Calu3 (cell line): ENCODE measurements at places on chromosomes 7 and 10. TPM values are rescaled to one million over a fixed set of nuclear protein-coding genes. Genes with fewer than 3 reads are reported as not detected.

GRCh38 chr10:120098232-120098930 lies 205.9 kb downstream of the SEC23IP start:
- H3K4me1 ChIP-seq, result no peaks in the 10 kb centered on the region
- H3K27me3 ChIP-seq, result peaks cover 18% of the 10 kb centered on the region
- H3K36me3 ChIP-seq, result no peaks in the 10 kb centered on the region

- H3K27me3 ChIP-seq, result no peaks in the 10 kb centered on the region
- DNase-seq, result peak; percentile 13
- no peak overlapping the region for H3K27ac ChIP-seq
- no peaks in the 10 kb centered on the region for H3K36me3 ChIP-seq
Measured at GRCh38 chr7:110204527-110204926, 886.4 kb upstream of the LRRN3 start.

GRCh38 chr7:112897839-112898431 lies 107.7 kb upstream of the TMEM168 start:
- no peak for DNase-seq
- H3K36me3 ChIP-seq, result no peaks in the 10 kb centered on the region
- no peak overlapping the region for H3K27ac ChIP-seq
- H3K27me3 ChIP-seq, result no peaks in the 10 kb centered on the region
- H3K4me1 ChIP-seq, result no peaks in the 10 kb centered on the region

DNA sequence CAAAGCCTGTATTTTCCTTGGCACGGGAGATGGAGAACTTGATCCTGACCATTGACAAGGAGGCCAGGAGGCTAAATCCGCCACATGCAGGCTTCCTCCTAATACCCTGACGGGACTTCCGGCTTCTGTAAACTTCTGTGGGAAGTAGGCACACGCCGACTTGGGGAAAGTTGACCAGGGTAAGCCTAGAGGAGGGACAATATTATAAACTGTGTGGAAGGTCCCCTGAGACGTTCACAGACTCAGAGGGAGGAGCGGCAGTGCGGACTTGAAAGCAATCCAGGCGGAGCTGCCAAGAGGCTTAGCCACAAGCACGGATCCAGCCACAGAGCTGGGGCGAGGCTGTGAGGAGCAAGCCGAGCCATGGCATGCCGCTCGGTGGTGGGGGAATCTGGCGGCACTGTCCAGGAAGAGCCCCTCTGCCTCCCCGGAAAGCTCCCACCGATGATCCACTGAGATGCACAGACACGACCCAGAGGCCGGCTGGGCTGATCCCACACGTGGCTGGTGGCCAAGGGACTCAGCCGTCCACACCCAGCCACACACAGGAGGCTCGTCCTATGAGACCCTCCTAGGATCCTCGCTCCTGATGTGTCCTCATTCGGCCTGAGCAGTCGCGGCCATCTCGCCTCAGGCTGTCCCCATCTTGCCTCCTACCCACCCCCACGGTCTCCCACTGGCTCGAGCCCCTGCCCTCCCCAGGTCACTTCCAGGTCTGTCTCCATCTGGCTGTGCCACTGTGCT lies 40.0 kb upstream of the INSIG1 start:
- no peaks in the 10 kb centered on the region for H3K36me3 ChIP-seq
- no peak overlapping the region for H3K27ac ChIP-seq
- no peak for DNase-seq
- H3K27me3 ChIP-seq, result peaks cover 15% of the 10 kb centered on the region
- H3K4me1 ChIP-seq, result no peaks in the 10 kb centered on the region

- no peaks in the 10 kb centered on the region for H3K36me3 ChIP-seq
- H3K27ac ChIP-seq, result no peak overlapping the region
- peaks cover 17% of the 10 kb centered on the region for H3K4me1 ChIP-seq
- H3K27me3 ChIP-seq, result peaks cover 56% of the 10 kb centered on the region
- no peak for DNase-seq
Measured at GRCh38 chr10:78688230-78688900, 380.4 kb upstream of the ZMIZ1 start.

GRCh38 chr7:74059681-74060588 lies 23.7 kb upstream of the LIMK1 start:
- H3K4me3 ChIP-seq, result peak overlapping the region; percentile 61
- peaks cover 16% of the 10 kb centered on the region for H3K27me3 ChIP-seq
- H3K27ac ChIP-seq, result peak overlapping the region; percentile 79
- H3K4me1 ChIP-seq, result peaks cover 12% of the 10 kb centered on the region
- H3K36me3 ChIP-seq, result peaks cover 15% of the 10 kb centered on the region
- DNase-seq, result peak; percentile 67

DNA sequence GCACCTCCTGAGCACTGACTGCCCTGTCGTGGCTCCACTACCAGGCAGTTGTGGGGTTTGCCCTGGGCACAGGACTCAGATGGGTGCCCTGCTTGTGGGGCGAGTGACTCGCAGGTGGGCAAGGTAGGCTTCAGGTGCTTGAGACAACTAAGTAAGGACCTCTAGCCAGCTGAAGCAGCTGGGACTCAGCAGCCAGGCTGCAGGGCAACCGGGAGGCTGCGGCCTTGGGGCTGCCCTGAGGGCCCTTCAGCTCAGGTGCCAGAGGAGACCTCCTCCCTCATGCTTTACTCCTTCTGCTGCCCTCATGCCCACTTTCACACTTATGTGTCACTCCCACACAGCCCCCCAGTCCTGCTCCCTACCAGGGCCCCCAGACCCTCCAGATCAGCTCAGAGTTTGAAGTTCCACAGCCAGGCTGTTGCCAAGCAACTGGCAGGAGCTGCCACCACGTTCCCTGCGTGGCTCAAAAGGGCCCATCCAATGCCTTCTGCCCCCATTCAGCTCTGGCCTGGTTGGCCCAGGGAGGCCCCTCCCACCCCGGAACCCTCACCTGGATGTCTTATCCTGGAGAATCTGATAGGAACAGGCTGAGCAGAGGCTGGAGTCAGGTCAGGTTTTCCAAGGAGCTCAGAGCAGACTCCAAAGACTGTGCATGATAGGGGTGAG lies 10.0 kb downstream of the TLX1 start:
- H3K36me3 ChIP-seq, result no peaks in the 10 kb centered on the region
- H3K27me3 ChIP-seq, result peaks cover 62% of the 10 kb centered on the region
- no peak for DNase-seq
- H3K4me3 ChIP-seq, result no peak overlapping the region
- H3K4me1 ChIP-seq, result peaks cover 11% of the 10 kb centered on the region

DNA sequence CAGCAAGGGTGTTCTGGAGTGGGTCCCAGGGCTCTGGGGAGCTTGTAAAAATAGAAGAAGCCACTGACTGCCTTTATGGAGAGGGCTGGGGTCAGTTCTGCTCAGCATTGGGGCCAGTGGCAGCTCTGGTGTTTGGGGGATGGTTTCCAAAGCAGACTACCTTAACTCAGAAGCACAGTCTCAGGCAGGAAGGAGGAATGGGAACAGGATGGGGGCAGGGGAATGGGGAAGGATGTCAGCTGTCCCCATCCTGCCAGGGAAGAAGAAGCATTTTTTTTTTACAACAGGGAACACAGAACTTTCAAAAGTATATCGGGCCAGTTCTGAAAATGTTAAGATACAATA lies 28.8 kb downstream of the TSPAN15 start:
- peaks cover 14% of the 10 kb centered on the region for H3K4me1 ChIP-seq
- no peak overlapping the region for H3K4me3 ChIP-seq
- no peak overlapping the region for H3K27ac ChIP-seq

DNA sequence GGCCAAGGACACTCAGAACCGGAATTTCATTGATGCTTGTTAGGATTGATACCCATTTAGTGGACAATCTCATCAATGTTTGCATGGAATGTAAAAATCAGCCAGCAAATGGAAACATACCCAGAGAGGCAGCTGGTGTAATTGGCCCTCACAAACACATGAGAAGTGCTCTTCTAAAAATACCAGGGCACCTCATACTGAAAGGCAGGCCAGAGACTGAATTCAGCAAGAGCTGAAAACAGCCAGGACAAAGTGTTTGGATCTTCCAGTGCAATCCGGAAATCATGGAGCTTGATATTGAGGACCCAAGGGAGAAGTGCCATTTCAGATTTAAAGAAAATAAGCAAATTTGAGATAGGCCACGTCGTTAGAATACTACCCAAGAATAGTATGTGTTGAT lies 498.6 kb downstream of the GALNT17 start:
- DNase-seq, result no peak
- no peak overlapping the region for H3K27ac ChIP-seq
- H3K36me3 ChIP-seq, result no peaks in the 10 kb centered on the region

DNA sequence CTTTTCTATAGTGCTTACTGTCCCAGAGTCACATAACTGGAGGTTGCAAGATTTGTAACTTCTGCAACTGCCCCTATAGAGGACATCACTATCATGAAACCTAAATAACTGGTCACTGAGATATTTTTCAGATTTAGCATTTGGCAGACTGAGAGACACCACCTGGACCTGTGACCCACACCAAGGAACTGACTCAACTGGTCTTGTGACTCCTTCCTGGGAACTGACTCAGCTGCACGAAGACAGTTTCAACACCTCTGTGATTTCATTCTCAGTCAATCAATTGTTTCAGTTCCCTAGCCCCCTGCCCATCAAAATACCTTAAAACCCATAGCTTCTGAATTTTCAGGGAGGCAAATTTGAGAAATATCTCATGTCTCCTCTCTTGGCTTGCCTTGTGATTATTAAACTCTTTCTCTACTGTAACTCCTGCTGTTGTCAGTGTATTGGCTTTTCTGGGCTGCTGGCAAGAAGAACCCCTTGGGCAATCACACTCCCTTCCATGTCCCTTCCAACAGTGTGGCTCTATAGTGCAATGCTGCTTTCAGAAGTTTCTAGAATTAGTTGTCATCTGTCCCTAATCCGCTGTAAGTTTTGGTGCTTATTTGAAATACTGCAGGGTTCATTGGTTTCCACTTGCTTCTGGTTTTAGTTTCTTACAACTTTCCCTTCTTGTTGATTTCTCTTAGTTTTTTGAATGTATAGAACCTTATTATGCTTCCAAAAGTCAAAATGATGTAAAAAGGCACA lies 127.8 kb upstream of the ADCY1 start:
- H3K27me3 ChIP-seq, result peaks cover 2% of the 10 kb centered on the region
- no peak overlapping the region for H3K27ac ChIP-seq

DNA sequence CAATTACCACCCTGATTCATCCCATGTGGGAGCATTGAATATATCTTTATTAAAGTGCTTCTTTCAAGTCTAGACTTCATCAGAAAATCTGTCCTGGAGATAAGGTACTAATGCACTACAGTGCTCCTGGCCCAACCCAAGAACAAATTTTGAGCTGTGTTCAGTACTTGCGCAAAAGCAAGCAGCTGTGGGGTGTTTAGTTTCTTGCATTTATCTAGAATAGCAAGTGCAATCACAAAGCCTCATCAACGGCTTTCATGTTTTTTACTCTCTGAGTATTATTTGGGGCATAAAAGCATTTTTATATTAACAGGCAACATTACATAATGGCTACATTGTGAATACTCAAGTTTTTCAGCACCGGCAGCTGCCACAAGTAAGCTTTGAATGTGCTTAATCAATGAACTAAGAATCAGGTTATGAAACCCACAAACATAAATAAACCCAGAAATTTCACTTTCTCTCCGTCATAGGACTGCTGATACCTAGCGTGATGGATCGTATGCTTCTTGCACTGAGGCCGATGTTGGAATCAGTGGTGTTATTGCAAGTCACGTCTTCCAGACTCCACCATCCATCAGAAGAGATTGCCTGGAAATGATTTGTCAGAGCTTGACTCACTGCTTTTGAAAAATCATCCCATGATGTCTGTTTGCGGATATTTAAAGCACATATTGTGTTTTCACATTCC lies 113.1 kb downstream of the CTTNBP2 start:
- no peak overlapping the region for H3K4me3 ChIP-seq
- H3K27ac ChIP-seq, result no peak overlapping the region
- H3K27me3 ChIP-seq, result no peaks in the 10 kb centered on the region
- no peaks in the 10 kb centered on the region for H3K36me3 ChIP-seq
- no peak for DNase-seq

DNA sequence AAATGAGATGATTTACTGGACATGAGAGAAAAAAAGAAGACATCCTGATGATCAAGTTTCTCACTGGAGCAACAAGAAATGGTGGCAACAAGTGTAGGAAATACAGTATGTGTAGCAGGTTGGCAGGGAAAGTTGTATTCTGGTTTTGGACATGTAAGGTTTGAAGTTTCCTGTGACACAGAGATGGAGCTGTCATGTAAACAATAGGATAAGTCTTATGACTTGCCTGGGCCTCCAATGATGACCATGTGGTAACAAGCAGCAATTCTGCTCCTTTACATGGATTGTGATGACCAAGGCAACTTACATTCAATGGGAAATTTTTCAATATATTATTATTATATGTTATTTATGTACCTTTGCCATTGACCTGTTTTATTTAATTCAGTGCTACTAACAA lies 125.4 kb downstream of the KMT2E start:
- no peak overlapping the region for H3K27ac ChIP-seq
- no peaks in the 10 kb centered on the region for H3K4me1 ChIP-seq
- peaks cover 20% of the 10 kb centered on the region for H3K36me3 ChIP-seq

Gene FAM24B
- total RNA-seq, result 5.1 and 6.3 TPM in 2 replicates

Gene SPDYE5
- not detected in 2 replicates for total RNA-seq

Gene MYPN
- total RNA-seq, result 0.38 and 0.56 TPM in 2 replicates

Gene STK32C
- 13.5 and 16.0 TPM in 2 replicates for total RNA-seq

Gene WNT16
- total RNA-seq, result not detected in 2 replicates

Gene NUTM2E
- total RNA-seq, result not detected in 2 replicates

Gene SEMA3D
- total RNA-seq, result 0.91 and 2.0 TPM in 2 replicates

Gene PAOX
- 1.4 and 2.9 TPM in 2 replicates for total RNA-seq
